ENCODE measurements at places on chromosomes 2 and 18. TPM values are rescaled to one million over a fixed set of nuclear protein-coding genes. Genes with fewer than 3 reads are reported as not detected.

DNA sequence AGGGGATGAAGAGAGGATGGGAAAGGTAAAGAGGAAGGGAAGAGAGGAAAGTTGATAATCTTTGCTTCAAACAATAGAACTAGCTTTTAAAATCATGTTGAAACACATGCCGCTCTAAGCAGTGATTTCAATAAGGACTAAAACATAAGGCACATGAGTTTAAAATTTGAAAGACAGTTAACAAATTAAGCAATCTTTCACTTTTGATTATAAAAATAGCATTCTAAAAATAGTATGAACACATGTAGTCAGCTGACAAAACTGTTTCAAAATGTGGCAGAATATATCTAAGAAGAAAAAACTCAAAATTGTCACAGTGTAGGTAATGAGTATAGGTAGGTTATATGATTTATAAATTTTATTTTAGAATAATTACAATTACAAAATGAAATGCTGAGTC, 25.3 kb downstream of the PSME4 start:
- peak overlapping the region; percentile 68 for H3K4me3 ChIP-seq
- H3K27ac ChIP-seq: peak overlapping the region; percentile 90
- peaks cover 31% of the 10 kb centered on the region for H3K4me1 ChIP-seq
- no peaks in the 10 kb centered on the region for H3K27me3 ChIP-seq
- DNase-seq: no peak

- H3K27me3 ChIP-seq: no peaks in the 10 kb centered on the region
- no peak overlapping the region for H3K4me3 ChIP-seq
- no peak for DNase-seq
- no peak overlapping the region for H3K27ac ChIP-seq
Observed at GRCh38 chr2:117956036-117956796, 57.7 kb downstream of the CCDC93 start.

DNA sequence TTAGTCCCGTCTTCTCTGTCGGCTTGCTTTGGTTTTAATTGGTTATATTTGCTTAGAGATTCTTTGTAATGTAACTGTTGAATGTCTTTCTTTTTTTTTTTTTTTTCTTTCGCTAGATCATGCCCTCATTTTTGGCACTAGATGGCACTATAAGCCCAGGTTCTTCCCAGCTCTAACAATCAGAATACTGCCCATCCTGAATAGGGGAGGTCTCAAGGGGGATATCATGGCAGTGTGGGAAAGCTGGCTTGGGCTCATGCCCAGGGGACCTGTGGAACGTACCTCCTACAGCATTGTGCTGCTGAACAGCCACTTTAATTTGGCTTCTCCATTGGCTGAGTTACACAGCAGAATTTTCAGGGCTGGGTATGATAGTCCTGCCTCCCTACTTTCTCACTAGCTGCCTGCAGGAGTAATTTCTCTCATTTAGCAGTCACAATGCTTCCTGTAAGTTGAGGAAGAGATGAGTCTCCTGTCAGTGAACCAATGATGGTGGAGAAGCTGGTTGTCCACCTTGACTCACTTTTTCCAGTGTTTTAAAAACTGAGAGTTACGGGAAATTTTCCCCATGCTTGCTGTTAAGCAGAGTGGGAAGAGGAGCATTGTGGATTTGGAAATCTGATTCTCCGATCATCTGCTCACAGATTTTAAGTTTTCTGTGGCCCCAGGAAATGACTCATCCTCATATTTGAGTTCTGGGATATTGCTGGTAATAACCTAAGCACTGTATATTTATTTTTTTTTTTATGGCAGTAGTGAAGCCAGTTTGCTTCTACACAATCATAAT, 47.2 kb downstream of the RAD51AP2 start:
- no peaks in the 10 kb centered on the region for H3K27me3 ChIP-seq
- peaks cover 4% of the 10 kb centered on the region for H3K36me3 ChIP-seq
- DNase-seq: no peak
- H3K4me1 ChIP-seq: no peaks in the 10 kb centered on the region
- no peak overlapping the region for H3K27ac ChIP-seq
- no peak overlapping the region for H3K4me3 ChIP-seq

DNA sequence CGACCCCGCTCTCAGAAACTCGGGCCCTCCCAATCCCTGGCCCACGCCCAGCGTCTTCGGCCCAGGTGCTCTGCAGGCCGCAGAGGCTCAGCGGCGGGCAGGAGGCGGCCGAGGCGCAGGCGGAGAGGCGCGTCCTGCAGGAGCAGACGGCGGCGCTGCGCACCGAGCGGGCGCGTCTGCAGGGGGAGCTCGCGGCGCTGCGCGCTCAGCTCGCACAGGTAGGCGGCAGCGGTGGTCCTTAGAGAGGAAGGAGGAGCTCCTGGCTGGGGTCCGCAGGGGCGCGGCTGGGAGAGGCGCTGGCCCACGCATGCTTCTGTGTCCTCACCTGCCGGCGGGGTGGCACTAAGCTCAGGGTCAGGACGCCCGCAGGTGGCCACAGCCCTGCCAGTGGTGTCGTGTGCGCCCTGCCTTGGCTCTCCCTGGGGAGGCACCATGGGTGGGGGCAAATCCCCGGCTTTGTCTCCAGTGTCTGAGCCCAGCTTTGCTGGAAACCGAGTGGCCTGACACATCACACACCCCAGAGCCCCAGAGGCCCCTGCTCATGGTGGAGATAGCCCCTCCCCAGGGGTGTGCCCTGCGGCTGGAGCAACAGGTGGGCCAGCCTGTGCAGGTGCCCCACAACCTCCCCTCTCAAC, 14.9 kb upstream of the SNED1 start:
- H3K27ac ChIP-seq: no peak overlapping the region
- H3K27me3 ChIP-seq: peaks cover 16% of the 10 kb centered on the region
- no peak overlapping the region for H3K4me3 ChIP-seq
- no peaks in the 10 kb centered on the region for H3K4me1 ChIP-seq
- DNase-seq: peak; percentile 69
- peaks cover 3% of the 10 kb centered on the region for H3K36me3 ChIP-seq

GRCh38 chr2:167355821-167356220, 467.5 kb downstream of the XIRP2 start:
- no peak overlapping the region for H3K27ac ChIP-seq
- no peaks in the 10 kb centered on the region for H3K4me1 ChIP-seq
- no peak for DNase-seq
- no peaks in the 10 kb centered on the region for H3K27me3 ChIP-seq
- H3K36me3 ChIP-seq: no peaks in the 10 kb centered on the region

DNA sequence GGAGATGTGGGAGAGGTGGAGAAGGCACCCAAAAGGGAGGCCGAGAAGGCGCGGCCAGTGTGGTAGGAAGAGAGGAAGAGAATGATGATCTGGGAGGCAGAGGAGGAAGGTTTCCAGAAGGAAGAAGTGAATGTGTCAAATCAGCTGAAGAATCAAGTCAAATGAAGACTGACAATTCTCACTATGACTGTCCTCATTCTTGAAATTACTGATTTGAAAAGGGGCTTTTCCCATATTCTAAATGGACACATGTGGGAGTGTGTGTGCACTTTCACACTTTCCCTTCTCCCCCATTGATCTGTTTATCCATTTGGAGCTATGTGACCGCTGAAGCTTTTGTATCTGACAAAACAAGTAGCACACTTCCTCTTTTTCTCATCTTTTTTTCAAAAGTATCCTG, 6.1 kb downstream of the AFF3 start:
- DNase-seq: no peak
- H3K4me1 ChIP-seq: no peaks in the 10 kb centered on the region
- H3K36me3 ChIP-seq: no peaks in the 10 kb centered on the region
- no peaks in the 10 kb centered on the region for H3K27me3 ChIP-seq
- no peak overlapping the region for H3K27ac ChIP-seq

GRCh38 chr2:3288470-3289170, 89.0 kb downstream of the EIPR1 start:
- H3K36me3 ChIP-seq: peaks cover 13% of the 10 kb centered on the region
- DNase-seq: no peak
- H3K4me3 ChIP-seq: no peak overlapping the region
- H3K4me1 ChIP-seq: peaks cover 18% of the 10 kb centered on the region

DNA sequence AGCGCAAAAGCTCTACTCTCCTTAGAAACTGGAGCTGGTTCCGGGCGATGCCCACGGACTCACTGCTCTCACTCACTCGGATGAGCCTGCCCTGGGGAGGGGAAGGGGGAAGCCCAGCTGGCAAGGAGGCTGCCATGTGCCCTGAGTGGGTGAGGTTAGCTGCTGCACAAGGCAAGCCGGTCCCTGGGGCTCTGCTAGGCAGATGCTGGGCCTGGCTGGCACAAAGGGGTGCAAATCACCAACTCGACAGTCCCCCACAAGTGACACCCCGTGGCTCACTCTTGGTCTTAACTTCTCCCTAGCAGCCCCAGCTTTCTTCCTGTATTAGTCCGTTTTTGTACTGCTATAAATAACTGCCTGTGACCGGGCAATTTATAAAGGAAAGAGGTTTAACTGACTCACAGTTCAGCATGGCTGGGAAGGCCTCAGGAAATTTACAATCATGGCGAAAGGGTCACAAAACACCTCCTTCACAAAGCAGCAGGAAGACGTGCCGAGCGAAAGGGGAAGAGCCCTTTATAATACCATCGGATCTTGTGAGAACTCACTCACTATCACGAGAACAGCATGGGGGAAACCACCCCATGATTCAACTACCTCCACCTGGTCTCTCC, 33.2 kb downstream of the ADCY3 start:
- DNase-seq: no peak
- peaks cover 3% of the 10 kb centered on the region for H3K27me3 ChIP-seq

- H3K27me3 ChIP-seq: no peaks in the 10 kb centered on the region
- no peaks in the 10 kb centered on the region for H3K36me3 ChIP-seq
- H3K4me3 ChIP-seq: no peak overlapping the region
Observed at GRCh38 chr2:236093134-236093533, 75.1 kb downstream of the GBX2 start.

DNA sequence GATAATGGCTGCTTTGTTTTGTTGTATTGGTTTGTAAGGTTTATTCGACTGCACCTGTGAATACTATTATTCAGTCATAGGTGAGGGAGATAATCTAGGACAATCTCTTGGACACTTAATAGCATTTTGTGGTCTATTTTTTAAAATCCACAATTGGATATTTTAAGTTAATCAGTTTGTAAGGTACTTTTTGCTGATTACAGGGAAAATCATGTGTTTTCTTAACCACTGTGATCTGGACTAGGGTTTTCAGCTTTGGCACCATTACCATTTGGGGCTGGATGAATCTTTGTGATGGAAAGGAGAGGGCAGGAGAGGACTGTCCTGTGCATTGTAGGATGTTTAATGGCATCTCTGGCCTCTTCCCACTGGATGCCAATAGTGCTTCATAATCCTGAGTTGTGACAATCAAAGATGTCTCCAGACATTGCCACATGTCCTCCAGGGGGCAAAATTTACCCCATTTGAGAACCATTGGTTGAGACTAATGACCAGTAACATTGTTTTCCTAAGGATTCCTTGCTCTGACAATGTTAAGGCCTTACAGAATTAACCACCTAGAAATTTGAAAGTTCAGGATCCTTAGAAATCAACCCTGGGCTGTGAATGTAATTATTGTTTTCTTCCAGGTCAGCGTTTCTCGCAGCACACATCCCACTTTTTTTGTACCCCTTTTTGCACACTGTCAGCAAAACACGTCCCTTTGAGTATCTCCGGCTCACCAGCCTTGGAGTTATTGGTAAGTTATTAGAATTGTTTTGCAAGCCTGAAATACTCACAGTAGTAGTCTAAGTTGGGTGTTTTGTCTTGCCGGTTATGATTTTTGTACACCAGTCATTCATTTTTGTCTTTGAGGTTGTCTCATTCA, 15.6 kb downstream of the CNOT9 start:
- peaks cover 1% of the 10 kb centered on the region for H3K27me3 ChIP-seq
- H3K4me1 ChIP-seq: no peaks in the 10 kb centered on the region
- DNase-seq: peak; percentile 18
- peaks cover 21% of the 10 kb centered on the region for H3K36me3 ChIP-seq

GRCh38 chr2:166444306-166444705, 49.7 kb downstream of the SCN7A start:
- H3K4me1 ChIP-seq: no peaks in the 10 kb centered on the region
- H3K4me3 ChIP-seq: no peak overlapping the region
- H3K27ac ChIP-seq: no peak overlapping the region
- no peak for DNase-seq
- no peaks in the 10 kb centered on the region for H3K27me3 ChIP-seq
- no peaks in the 10 kb centered on the region for H3K36me3 ChIP-seq

DNA sequence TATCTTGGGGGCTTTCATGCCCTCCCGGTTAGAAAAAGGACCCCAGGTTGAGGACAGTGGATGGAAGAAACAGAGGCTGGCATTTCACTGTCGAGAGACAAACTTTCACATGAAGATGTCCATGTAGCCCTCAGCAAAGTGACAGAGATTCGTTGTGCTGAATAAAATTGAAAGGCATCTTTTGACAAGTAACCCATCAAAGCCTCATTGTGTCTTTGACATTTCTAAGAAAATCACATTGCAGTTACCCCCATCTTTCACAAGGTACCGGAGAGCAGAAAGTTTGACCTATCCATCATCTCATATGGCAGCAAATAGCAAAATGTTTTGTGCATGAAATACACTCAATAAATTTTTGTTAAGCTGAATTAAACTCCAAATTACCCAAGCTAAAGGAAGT, 2.0 kb upstream of the MBP start:
- H3K4me1 ChIP-seq: peaks cover 14% of the 10 kb centered on the region
- H3K36me3 ChIP-seq: peaks cover 4% of the 10 kb centered on the region
- no peak overlapping the region for H3K4me3 ChIP-seq
- H3K27ac ChIP-seq: no peak overlapping the region

DNA sequence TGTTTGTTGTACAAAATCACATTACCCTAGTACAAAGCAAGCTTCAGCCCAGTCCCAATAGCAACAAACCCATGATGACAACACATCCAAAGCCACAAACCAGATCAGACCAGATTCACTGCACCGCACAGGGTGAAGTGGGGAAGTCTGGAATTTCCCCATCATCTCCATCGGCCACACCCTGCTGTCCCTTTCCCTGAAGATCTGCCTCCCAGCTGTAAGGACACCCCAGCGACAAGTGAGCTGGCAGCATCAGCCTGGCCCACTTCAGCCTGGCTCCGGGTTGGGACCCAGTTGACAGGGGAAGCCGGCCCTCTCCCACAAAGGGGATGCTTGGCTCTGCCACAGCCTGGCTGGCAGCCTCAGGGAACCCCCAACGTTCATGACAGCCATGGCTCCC, 207.6 kb downstream of the MGAT5 start:
- peaks cover 25% of the 10 kb centered on the region for H3K36me3 ChIP-seq
- H3K4me3 ChIP-seq: no peak overlapping the region
- H3K4me1 ChIP-seq: peaks cover 10% of the 10 kb centered on the region
- H3K27ac ChIP-seq: peak overlapping the region; percentile 9

DNA sequence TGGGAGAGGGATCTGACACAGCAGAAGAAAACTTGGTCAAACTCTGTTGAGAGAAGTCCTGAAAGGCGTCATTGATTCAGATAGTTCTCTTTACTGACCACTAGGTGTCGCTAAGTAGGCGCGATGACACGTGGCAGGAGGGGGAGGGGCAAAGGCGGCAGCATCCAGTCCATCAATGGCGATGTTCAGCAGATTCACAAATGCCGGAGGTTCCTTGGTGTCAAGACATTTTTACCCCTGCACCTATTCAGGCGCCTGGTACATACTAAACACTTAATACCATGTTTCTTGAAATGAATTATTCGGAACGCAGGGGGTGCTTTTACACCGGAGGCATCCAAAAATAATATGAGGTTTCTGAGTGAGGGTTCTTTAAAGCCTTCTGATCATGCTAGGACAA, 3.0 kb upstream of the PLEK start:
- DNase-seq: peak; percentile 70
- no peak overlapping the region for H3K27ac ChIP-seq
- peaks cover 1% of the 10 kb centered on the region for H3K27me3 ChIP-seq
- H3K4me3 ChIP-seq: no peak overlapping the region
- H3K4me1 ChIP-seq: no peaks in the 10 kb centered on the region

The RAX gene
- not detected for total RNA-seq

The SPATA3 gene
- total RNA-seq: not detected

The CYP27C1 gene
- total RNA-seq: 6.4 TPM

The GCC2 gene
- total RNA-seq: 64.9 TPM

The PDE1A gene
- total RNA-seq: 21.6 TPM

The SCN3A gene
- total RNA-seq: 0.38 TPM

The KCNS3 gene
- total RNA-seq: 12.1 TPM

The RBM43 gene
- 5.7 TPM for total RNA-seq

The FBXO41 gene
- 2.1 TPM for total RNA-seq

The HOXD1 gene
- total RNA-seq: 3.8 TPM

The IL36RN gene
- not detected for total RNA-seq

All from endothelial cell (in vitro differentiated cells).